ENCODE measurements at places on chromosomes 3 and 15.

GRCh38 chr3:88311826-88312225 lies 162.1 kb downstream of the C3orf38 start:
- ATAC-seq = no peak

GRCh38 chr3:195761567-195762248 lies 40.9 kb downstream of the MUC20 start:
- ATAC-seq = no peak

DNA sequence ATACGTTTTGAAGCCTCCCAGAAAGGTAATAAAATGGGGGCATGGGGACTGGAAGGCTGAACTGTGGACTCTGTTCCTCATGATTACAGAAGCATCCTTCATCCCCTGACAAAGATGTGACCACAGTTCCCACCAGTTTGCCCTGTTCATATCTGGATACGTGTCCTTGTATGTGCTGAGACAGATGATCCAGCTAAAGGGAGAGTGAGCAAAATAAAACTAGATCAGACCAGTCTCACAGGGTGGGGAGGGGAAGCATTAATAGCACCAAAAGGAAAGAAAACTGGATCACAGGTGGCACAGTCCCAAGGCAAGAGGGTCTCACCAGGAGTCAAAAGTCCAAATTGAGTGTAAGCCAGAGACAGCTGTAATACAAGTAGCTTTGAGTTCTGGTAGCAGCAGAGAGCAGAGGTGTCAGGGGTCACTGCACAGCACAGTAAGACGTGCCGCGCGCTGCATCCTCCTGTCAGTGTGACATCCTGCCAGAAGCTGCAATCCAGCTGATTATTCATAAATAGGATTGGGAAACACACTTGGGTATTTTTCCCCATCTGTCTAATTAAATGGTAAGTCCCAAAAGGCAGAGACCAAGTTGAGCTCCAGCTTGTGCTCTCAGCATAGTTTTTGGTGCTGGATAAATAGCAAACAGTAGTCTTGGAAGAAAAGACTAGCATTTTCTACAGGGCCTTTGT lies 560.0 kb upstream of the CFAP20DC start:
- no peak for ATAC-seq

DNA sequence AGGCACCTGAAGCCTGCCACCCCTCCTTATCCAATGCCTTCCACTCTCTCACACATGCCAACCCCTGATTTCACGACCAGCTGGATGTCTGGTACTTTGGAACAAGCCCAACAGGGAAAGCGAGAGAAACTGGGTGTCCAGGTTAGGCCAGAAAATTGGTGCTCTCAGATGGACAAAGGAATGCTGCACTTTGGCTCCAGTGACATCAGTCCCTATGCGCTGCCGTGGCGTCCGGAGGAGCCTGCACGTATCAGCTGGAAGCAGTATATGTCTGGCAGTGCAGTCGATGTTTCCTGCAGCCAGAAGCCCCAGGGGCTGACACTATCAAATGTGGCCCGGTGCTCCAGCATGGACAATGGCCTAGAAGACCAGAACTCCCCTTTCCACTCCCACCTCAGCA lies 45.2 kb downstream of the CDAN1 start:
- ATAC-seq = no peak

DNA sequence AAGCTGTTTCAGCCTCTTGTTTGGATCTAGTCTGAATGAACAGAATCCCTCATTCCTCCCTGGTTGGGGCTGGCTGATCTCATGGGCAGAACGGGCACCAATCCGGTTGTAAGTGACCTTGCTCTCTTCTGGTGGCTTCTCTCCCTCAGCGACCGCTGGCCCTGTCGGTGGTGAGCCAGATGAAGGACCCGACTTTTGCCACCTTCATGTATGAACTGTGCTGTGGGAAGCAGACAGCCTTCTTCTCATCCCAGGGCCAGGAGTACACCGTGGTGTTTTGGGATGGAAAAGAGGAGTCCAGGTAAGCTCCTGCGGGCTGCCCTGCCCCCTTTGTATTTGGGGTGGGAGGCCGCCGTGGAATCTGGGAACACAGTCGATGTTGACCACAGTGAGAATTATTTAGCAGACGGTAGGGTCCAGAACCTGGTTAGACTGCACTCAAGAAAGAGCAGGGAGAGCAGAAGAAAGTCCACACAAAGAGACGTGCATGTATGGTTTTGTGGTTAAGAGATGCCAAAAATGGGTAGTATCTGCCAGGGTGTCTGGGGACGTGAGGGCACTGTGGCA lies 138.8 kb downstream of the LRRK1 start:
- ATAC-seq = no peak

- ATAC-seq = no peak
Observed at GRCh38 chr3:107846279-107846852, 244.5 kb downstream of the CD47 start.

GRCh38 chr3:195169011-195169649 lies 101.8 kb downstream of the XXYLT1 start:
- no peak for ATAC-seq

DNA sequence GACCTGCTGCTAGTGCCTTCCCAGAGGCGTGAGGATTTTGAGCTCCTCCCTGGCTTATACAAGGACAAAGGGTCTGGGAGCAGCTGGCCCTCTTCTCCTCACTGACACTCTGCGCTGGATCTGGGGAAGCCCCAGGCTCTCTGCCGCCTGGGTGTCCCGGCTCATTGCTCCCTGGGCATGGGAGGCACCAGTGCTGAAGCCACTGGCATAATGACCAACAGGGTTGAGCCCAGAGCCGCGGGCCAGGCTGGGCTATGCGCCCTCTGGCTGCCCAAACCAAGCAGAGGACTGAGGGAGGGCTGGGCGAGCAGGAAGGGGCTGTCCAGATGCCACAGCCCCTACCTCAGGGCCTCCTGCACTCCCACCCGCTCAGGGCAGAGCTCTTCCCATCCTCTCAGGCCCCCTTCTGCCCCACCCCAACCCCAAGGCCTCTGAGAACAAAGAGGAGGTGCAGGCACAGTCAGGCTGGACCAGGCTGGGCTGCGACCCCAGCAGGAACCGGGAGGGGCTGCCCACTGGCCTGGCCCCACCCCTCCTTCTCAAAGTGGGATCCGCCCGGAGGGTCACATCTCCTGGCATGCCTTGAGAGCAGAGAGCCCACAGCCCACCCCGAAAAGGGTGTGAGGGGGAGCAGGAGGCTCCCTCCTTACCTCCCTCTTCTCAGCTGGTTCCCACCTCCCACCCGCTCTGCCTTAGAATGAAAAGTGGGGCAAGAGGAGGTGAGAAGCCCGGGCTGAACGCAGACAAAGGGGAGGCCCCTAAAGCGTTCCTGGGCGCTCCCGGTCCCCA lies 1.6 kb downstream of the LINGO1 start:
- ATAC-seq = no peak

GRCh38 chr3:78905700-78906099 lies 862.1 kb downstream of the ROBO1 start:
- no peak for ATAC-seq

GRCh38 chr15:71332431-71333004 lies 217.2 kb downstream of the THSD4 start:
- ATAC-seq = no peak

- no peak for ATAC-seq
Observed at GRCh38 chr3:182124716-182125115, 413.0 kb downstream of the SOX2 start.

- ATAC-seq = no peak
Observed at GRCh38 chr3:146403792-146404191, 65.6 kb downstream of the PLSCR2 start.

GRCh38 chr3:187661267-187661666 lies 8.9 kb downstream of the SST start:
- ATAC-seq = no peak

DNA sequence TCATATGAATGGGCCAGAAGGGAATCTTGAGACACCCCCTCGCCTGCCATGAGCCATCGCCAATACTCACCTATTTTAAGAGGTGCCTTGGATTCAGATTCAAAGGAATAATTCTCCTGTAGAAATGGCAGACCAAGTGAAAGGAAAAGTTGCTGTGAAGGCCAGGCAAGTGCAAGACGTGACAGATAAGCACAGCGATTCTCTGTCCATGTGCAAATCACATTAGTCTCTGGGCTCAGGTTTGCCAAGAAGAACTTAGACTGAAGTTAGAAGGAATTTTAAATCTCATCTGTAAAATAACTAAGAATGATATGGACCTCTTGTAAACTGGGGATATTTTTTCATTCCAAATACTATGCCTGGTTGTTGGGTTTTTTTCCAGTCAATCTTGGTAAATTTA lies 173.6 kb downstream of the UACA start:
- ATAC-seq = no peak

DNA sequence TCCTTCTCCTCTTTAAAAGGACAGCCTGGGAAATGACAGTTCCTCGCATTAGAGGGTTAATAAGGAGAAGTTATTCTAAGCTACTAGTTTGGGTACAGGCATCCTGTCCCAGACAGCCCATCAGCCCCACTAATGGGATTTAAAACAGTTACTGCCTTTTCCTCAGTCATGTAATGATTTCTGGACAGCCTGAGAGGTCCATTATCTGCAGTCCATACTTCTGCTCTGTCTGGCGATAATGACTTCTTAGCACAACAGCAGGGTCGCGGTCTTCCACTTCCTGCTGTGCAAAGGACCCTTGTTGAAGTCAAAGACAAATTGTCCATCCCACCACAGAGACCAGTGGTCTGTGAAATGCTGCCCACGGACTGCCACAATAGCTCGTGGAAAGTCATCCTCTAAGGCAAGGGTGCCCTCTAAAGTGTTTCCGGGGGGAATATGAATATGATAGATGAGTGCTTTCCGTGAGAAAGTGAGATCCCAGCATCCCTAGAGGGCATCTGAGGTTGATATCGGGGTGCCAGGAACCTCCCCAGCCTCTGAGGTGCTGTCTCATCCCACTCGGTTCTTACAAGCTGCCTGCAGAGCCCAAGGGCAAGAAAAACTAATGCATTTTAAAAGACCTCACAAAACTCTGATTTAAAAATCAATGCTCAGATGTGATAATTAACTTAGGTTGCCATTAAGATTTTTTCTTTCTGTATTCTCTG lies 100.7 kb downstream of the SHOX2 start:
- ATAC-seq = no peak

DNA sequence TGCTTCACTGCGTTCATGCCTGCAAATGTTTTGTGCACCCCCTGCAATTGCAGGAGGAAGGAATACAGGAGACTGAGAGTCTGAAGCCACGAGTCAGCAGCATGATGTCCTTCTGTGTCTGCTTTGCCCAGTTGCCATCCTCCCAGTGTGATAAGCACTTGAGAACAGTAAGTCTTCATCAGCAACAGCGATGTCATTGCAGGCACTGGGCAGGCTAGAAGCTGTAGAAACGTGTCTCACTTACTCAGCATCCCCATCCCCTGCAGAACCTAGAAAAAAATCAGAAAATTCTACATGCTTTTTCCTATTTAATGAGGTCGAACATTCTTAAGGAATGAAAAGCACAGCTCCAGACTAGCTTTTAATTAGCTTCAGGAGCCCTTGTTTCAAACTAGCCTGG lies 156.5 kb upstream of the LPP start:
- ATAC-seq = no peak
